Activated B cell treated with CpG ODN at 0.5 μM for 24 hours (primary cell): ENCODE measurements at places on chromosomes 11 and 22.

DNA sequence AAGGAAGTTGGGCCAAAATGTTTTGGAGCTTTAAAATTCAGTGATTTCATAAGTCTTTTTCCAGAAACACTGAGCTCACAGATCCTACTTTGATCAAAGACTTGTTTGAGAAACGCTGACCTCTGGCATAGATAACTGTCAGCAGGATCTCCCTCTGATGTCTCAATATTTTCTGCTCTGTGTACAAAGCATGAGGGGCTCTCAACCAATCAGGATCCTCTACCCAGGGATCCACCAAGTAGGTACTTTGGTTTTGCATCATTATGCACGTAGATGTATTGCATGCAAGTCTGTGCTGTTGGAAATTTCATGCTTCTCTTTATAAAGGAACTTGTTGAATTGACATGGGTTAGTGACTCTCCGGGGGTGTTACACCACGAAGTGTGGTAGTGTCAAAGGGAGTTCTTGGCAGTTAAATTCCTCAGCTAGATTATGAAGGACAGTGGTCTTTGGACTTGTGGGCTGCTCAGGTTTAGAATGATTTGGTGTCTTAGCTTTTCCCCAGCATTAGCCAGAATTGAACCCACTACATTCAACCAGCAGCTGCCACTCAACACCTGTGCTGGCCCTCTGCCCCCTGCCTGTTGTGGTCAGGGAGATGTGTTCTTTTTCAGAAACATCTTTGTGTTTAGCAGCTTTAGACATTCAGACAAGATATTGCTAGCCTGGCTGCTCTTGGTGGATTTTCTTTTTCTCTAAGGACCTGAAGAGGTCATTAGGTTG lies 1.7 kb upstream of the DIXDC1 start:
- no peak for DNase-seq

DNA sequence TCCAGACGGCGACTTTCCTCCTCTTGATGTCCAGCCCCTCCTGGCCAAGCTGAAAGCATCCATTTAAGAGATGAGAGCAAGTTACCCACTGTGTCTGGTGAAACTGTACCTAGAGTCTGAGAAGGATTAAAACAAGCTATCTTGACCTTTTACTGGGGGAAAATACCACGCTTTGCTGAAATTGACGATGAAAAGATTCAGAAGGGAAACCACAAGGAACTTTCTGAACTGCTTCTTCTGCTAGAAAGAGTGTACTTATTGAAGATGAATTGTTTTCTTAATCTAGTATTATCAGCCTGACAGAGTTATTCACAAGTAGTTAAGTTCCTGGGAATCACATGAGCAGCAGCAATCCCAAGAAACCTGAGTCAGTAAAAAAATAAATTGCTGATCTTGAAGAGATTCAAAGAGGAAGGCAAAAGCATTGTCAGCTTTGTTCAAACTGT lies 13.1 kb upstream of the MS4A6A start:
- no peak for DNase-seq

DNA sequence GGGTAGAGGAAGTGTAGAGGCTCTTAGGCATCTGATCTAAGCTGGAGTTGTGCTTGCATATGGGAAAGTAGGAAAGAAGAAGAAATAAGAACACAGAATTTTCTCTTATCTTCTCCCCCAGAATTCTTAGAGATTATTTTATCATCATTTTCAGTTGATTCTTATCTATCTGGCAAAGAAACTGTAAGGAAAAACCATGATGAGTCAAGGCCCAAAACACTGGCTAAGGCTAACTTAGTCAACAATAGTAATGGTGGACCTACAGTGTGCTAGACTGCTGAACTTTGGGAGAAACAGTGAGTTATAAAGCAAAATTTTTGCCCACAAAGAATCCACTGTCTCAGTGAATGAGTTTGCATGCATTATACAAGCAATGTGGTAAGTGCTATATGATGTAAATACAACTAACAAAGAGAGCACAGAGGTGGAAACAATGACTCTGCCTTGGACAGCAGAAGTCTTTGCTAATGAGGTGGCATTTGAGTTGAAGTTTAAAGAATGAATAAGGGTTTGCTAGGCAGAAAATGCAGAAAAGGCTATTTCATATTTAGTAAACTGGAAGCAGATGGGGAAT lies 344.5 kb upstream of the PLET1 start:
- no peak for DNase-seq

- no peak for DNase-seq
Observed at GRCh38 chr22:26734339-26735018, 77.1 kb downstream of the MIAT start.

DNA sequence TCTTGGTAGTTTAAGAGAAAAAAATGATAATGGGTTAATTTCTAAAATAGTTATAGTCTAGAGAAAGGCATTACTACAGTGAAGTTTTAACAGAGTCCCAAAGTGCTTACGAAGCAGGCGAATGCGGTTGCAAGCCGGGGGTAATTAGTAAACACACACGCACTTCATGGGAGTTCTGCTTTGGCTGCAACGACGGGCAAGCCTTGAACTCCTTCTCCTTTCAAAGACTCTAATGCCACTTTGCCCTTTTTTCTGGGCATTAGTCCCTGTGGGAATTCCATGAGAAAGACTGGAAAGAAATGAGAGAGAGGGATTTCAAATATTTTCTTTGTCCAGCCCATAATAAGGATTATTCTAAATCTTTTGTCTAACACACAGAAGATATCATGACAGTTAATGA lies 66.1 kb downstream of the TENM4 start:
- DNase-seq: no peak

DNA sequence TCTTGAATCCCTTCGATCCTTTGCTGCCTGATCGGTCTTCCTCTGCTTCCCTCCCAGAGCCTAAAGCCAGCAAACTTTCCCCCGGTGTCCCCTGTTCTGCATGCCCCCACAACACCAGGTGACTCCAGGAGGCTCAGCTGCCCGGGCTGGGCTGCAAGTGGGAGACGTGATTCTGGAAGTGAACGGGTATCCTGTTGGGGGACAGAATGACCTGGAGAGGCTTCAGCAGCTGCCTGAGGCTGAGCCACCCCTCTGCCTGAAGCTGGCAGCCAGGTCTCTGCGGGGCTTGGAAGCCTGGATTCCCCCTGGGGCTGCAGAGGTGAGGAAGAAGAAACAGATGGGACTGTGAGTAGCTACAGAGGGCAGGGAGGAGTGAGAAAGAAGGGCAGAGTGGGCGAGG lies 3.6 kb downstream of the NHERF4 start:
- no peak for DNase-seq
